ENCODE measurements at places on chromosomes 5 and 9.
A peak's percentile ranks its signal among the peaks of the same experiment; 100 is the strongest.

- no peak for DNase-seq
These were observed 12.7 kb downstream of the DUSP1 start for GRCh38 chr5:172758077-172758833.

- DNase-seq = no peak
These were observed 64.0 kb upstream of the UBTD2 start for GRCh38 chr5:172347496-172348052.

- DNase-seq = no peak
These were observed 63.6 kb downstream of the RNF180 start for GRCh38 chr5:64229163-64229774.

GRCh38 chr5:175288048-175288621, 155.8 kb downstream of the DRD1 start:
- DNase-seq = peak; percentile 57

GRCh38 chr9:77512876-77513275, 135.2 kb downstream of the GNA14 start:
- no peak for DNase-seq
